ENCODE measurements at places on chromosomes 16 and 17. TPM values are rescaled to one million over a fixed set of nuclear protein-coding genes. Genes with fewer than 3 reads are reported as not detected.

The PTRH2 gene
- 27.7 TPM for total RNA-seq

- no peak for DNase-seq
These were observed 61.0 kb downstream of the SMPD3 start for GRCh38 chr16:68387301-68387700.

The PRPF8 gene
- total RNA-seq, result 173 TPM

- DNase-seq, result no peak
These were observed 1.4 kb upstream of the SLFN11 start for GRCh38 chr17:35374766-35375344.

The ACSM2A gene
- not detected for total RNA-seq

- peak; percentile 19 for DNase-seq
These were observed 104.3 kb downstream of the PHKB start for GRCh38 chr16:47565454-47565853.

DNA sequence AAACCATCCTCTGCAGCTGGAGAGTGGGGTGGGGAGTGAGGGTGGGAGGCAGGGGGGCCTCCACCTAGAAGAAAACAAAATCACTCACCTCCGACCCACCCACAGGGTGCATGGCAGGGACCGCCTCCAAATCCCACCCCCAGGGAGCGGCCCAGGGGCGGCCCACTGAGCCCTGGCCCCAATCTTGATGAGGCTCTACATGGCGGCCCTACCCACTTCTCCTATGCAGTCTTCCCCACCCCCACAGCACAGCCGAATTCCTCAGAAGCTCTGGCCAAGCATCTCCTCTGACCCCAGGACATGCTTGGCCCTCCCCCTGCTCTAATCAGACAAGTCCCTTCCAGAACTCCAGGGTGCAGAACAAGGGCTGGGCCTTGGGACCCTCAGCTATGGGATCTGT lies 18.2 kb upstream of the FASN start:
- no peak for DNase-seq

GRCh38 chr16:74896389-74897370 lies 88.2 kb downstream of the WDR59 start:
- DNase-seq, result no peak

The TEKT5 gene
- not detected for total RNA-seq

The GALR2 gene
- total RNA-seq, result not detected

Data from breast epithelium (tissue), 4 donors.